ENCODE measurements at places on chromosomes 3 and 15.

DNA sequence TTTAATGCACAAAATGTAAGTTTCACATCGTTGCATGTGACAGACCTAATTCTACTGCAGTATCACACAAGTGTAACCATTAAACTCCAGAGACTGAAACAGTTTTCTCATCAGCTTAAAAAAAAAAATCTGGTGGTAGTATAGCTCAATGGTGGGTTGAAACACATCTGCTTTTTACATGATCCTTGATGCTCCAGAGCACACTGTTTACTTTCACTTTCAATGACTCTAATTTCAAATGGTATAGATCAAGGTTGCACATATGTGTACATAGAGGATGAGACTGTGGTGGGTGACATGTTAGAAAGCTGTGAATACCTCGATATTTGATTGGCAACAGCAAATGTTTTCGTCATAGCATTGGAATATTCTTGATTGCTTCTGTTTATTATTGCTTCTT, 22.4 kb downstream of the MCTP2 start:
- DNase-seq, result no peak

GRCh38 chr3:13415236-13415986, 4.7 kb downstream of the NUP210 start:
- DNase-seq, result no peak

DNA sequence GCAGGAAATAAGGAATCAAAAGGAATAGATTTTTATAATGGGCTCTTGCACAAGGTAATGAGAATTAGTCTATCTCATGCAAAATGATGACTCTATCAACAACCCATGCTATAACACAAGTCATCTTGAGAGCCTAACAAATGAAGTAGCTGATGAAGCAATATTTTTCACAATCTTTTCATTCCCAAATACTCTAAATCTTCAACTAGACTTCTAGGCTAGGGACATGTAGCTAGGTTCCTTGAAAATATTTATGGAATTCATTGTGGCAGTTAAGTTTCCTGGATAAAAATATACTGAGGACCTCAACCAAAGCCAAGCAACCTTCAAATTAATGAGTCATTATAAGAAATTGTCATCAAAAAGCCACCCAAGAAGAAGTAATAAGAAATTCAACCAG, 55.4 kb downstream of the DCBLD2 start:
- no peak for DNase-seq

GRCh38 chr3:134143828-134144401, 106.7 kb downstream of the RYK start:
- DNase-seq, result no peak

- no peak for DNase-seq
These were observed 75.3 kb upstream of the PRR20G start for GRCh38 chr3:127363171-127363570.

DNA sequence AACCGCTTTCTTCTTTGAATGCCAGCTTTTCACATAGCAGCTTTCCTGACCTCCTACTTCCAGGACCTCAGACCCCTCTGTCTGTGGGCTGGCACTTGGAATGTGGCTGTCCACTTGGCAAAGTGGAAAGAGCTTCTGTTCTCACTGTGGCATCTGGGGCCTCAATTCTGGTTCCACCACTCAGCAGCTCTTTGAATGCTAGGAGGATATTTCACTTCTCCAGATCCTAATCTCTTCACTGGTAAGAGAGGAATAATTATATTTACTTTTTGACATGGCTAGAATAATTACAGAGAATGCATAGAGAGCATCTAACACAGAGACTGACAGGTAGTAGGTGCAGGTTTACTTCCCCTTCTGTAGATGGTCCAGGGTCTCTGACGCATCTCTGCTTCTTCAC, 405.9 kb downstream of the LPP start:
- DNase-seq, result no peak

DNA sequence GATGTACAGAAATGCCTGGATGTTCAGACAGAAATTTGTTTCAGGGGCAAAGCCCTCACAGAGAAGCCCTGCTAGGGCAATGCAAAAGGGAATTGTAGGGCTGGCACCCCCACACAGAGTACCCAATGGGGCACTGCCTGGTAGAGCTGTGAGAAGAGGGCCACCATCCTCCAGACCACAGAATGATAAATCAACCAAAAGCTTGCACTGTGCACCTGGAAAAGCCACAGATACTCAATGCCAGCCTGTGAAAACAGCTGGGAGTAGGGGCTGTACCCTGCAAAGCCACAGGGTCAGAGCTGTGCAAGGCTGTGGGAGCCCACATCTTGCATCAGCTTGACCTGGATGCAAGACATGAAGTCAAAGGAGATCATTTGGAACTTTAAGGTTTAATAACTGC, 477.9 kb upstream of the NECTIN3 start:
- DNase-seq, result no peak

GRCh38 chr3:100613721-100614390, 4.5 kb downstream of the ADGRG7 start:
- DNase-seq, result no peak

DNA sequence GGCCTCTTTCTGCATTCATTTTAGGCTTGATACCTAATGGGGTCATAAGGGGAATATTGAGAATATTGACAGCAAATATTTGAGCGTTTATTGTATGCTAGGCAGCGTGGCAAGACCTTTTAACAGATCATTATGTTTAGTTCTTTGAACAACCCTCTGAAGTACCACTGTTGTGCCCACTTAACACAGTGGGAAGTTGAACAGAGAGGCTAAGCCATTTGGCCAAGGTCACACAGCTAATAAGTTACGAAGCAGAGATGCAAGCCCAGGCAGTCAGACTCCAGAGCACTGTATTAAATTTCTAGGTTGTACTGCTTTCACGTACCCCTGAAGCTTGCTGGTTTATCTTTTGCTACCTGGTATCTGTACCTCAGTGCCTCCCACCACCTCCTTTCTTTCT, 1.1 kb downstream of the RAB7A start:
- no peak for DNase-seq

GRCh38 chr3:98021830-98022560, 13.1 kb downstream of the GABRR3 start:
- DNase-seq, result no peak

DNA sequence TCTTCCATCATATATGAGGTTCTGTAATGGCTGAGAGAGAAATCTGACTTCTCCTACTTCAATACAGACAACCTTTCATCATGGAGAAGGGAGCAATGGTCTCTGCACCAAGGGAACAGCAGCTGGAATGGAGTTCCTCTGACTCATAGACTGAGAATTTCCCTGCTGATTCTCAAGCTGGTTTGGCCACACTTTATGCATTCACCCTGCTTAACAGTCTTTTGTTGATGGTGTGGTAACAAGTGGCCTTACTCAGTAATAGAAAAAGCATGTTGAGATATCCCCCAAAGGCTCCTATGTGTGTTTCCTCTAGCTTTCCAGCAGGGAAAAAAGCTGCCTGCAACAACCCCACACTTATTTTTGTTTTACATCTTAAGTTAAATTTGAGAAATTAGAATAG, 138.1 kb downstream of the GREM1 start:
- peak; percentile 77 for DNase-seq

DNA sequence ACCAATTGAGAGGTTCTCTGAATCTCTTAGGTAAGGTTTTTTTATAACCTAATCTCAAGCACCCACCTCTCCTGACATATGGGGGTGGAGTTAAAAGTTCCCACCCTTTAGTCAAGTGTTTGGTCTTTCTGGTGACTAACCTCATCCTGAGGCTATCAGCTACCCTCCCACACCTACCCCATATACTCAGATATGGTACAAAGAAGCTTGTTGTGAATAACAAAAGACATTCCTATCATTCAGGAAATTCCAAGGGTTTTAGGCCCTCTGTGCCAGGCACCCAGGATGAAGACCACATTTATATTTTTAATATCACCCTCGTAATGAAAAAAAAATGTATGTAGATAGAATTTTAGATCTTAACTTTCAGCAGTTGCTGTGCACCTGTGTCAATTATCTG, 9.0 kb downstream of the CHMP2B start:
- DNase-seq, result no peak

- no peak for DNase-seq
These were observed 2.1 kb downstream of the ABCF3 start for GRCh38 chr3:184188080-184188479.

DNA sequence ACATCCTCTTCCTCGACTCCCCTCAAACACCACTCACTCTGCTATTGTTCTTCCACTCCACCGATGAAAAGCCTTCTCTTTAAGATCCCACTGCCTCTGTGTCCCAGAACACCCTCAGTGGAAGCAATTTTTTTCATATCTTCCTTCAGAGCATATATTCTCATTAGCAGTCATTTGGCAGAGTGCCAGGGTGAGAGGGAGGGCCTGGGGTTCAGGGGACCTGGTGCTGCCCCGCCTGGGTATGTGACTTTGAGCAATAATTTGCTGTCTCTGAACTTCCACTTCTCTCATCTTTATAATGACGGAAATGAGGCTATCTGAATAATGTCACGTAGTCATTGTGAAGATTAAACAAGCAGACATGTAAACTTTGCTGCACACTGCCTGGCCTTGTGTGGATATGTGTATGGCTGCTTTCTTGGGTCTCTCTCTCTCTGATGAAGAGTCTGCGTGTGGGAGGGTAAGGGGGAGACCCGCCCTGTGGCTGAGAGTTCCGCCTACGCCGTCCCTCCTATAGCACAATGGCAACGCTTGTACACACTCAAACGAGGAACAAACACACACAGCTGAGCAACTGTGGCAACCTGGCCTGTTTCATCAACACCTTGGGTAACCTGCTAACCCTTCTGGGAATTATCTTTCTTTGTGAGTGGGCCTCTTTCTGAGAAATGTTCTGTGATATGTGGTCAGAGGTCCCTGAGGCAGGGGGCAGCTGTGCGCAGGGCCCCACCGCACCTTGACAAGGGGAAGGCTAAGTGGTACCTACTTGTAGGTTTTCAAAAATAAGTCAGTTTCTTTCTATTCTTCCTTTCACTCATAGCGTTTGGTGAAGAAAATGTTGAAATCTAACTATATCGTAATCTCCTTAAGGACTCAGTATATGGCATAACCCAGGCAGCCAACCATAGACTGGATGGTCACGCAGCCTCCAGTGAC, 369.8 kb downstream of the SV2B start:
- DNase-seq, result no peak

GRCh38 chr3:186176373-186176990, 67.6 kb upstream of the ETV5 start:
- peak; percentile 15 for DNase-seq

DNA sequence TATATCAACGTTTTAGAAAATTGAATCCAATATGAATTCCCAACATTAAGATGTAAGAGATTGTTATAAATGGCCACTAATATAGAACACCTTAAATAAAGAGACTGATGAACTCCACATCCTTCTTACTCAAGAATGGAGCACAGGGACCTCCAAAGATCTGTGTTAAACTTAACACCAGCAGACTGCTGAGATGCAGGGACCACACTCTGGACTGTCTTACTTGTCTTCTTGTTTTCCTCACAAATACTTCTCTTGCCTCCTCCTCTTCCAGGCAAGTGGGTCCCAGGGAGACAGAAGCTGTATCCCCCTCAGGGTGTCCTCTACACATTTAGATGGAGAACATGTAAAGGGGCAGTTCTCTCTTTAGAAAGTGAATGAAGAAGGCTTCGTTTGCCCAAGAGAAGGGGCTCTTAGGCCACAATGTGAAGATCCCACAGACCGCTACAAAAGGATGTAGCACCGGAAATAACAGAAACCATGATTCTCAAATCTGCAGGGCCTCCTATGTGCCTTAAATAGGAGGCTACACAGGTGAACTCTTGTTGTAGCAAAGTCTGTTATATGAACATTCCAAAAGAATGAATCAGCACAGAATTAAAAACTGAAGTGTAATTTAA, 52.2 kb downstream of the SATB1 start:
- DNase-seq, result no peak

GRCh38 chr15:45586125-45586524, 1.1 kb upstream of the BLOC1S6 start:
- no peak for DNase-seq

DNA sequence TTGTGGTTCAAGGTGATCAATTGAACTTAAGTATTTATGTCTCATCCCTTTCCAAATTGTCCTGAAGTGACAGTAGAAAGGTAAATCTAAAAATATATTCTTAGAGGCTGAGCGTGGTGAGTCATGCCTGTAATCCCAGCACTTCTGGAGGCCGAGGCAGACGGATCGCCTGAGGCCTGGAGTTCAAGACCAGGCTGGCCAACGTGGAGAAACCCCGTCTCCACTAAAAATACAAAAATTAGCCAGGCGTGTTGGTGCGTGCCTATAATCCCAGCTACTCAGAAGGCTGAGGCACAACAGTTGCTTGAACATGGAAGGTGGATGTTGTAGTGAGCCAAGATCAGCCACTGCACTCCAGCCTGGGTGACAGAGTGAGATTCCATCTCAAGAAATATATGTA, 226.6 kb downstream of the DPH6 start:
- no peak for DNase-seq

DNA sequence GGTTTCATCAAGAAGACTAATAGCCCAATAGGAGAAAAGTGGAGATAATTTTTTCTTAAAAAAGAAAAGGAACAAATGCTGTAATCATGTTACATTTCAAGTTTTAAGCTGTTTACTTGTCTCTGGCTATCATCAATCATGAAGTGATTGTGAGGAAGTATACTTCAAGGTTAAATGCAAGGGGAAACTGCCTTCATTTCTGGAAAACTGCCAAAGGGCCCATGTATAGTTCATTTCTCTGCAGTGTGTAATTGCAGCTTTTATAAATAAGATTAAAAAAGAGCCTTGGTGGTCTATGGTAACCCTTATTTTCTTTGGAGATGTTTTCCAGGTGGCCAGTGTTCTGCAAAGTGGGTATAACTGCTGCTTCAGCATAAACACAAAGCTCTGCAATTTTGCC, 101.9 kb downstream of the GRM7 start:
- DNase-seq, result no peak

DNA sequence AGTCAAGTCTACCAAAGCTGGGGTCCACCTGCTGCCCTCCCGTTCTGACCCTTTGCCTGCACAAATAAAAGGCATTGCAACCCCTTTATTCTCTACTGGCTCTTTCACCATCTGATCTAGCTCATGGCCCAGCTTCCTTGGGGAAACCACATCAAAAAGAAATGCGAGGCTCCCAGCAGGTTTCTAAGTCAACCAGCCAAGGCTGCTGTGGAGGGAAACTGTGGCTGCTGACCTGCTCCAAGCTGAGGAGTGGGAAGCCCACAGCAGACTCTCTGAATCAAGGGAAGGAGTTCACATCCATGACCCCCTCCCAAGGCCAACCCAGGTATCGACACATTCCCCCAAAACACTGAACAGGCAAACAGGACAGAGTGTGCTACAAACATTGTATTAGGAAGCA, 25.2 kb upstream of the SLCO2A1 start:
- peak; percentile 20 for DNase-seq

- DNase-seq, result no peak
These were observed 659 bp downstream of the GADL1 start for GRCh38 chr3:30893678-30894325.

- DNase-seq, result no peak
These were observed 1.1 kb downstream of the FAH start for GRCh38 chr15:80153900-80154299.

DNA sequence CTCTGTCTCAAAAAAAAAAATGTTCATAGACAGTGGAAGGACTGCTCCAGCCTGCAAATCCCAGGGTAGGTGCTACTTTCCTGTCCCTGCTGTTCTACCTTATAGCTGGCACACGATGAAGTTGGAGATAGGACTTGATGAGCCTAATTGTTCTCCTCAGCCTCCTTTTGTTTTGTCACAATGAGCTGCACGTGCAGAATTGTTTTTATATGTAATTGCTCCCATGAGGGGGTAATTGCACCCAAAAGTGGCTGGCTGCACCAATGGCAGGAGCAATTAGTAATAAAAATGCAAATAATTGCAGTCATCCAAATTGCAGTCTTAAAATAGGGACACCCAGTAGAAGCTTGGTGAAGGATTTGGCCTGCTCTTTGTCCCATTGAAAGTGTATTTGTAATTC, 63.0 kb upstream of the PFN2 start:
- DNase-seq, result no peak

GRCh38 chr3:117512975-117513374, 803.4 kb downstream of the TUSC7 start:
- no peak for DNase-seq
